ENCODE measurements at places on chromosomes 2 and 18.

GRCh38 chr2:165868211-165868610 lies 74.2 kb upstream of the GALNT3 start:
- no peak for DNase-seq

GRCh38 chr2:160332318-160332717 lies 132.2 kb upstream of the ITGB6 start:
- peak; percentile 58 for DNase-seq

GRCh38 chr2:85631316-85631715 lies 15.3 kb downstream of the USP39 start:
- no peak for DNase-seq

DNA sequence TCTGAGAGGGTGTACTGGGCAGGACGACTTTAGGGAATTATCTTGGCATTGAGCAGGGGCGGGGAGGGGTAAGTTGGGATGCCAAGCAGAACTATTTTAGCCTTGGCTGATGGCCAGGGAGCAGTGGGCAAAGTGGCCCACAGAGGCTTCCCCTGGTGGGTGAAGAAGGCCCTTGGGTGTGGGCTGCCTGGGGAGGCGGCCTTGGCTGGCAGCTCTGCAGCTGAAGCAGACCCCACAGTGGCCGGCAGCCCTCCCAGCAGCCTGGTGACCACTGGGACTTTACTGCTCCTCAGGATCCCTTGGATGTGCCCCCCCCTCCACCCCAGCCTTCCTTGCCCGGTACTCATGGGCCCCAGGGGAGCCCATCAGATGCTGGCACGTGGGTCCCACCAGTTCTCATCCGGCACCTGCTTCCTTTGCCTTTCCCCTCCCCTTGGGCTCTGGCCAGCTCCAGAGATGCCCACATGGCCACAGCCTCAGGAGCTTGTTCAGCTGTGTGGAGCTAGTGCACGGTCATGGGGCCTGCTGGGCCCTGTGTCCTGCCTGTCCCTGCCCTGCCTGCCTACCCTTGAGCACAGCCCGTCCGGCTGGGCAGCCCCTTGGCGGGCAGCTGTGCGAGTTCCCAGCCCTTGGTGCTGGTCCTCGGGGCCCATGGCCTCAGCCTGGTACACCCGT lies 122.1 kb upstream of the HS6ST1 start:
- no peak for DNase-seq

DNA sequence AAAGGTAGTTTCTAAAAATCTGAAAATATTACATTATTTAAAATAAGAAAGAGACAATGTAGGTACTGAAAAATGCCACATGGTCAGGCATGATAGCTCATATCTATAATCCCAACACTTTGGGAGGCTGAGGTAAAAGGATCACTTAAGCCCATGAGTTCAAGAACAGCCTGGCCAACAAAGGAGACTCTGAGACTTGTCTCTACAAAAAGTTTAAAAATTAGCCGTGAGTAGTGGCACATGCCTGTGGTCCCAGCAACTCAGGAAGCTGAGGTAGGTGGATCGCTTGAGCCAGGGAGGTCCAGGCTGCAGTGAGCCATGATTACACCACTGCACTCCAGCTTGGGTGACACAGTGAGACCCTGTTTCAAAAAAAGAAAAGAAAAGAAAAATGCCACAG lies 21.8 kb downstream of the ATAD2B start:
- DNase-seq = peak; percentile 73

All from kidney tubule cell (primary cell).